CD4-positive, alpha-beta T cell (primary cell): ENCODE measurements at places on chromosomes 2 and 18.

DNA sequence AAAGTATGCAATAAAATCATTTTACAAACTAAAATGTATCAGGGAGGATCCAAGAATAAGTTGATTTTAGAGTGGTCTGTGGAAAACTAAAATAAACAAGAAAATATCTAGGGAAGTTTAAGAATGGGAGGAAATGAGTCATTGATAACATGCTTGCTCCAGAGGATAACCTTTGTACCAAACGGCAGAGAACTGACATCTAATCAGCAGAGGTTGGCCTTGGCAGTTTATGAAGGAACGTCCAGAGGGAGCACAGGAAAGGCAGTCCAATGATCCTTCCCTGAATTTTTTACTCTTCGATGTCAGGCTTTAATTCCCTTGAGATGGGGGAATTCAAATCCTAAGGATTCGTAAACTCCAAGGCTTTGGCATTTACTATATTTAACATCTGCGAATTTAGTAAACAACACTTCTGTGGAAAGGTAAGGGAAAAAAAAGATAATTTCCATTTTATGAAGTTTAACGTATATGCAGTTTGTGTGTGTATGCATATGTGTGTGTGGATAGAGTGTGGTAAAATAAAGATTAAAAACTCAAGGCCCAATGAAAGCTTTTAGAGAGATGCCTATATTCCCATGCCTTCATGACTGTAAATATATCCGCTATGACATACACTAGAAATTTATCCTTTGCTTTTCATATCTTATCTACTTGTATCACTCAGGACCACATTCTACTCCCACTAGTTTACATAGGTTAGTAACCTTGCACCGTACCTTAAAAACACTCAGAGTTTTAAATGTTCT lies 8.7 kb upstream of the INPP1 start:
- no peak for DNase-seq

- DNase-seq, result peak; percentile 14
These were observed 63.5 kb upstream of the TAF1B start for GRCh38 chr2:9779596-9780264.

GRCh38 chr2:121260370-121261154 lies 24.4 kb downstream of the TFCP2L1 start:
- DNase-seq, result no peak

- no peak for DNase-seq
These were observed 641.7 kb downstream of the NR4A2 start for GRCh38 chr2:155690785-155691184.

- DNase-seq, result no peak
These were observed 13.0 kb downstream of the EN1 start for GRCh38 chr2:118834440-118834810.
